Stimulated activated CD4-positive, alpha-beta T cell treated with anti-CD3 and anti-CD28 coated beads, Interleukin-12 subunit alpha, Interleukin-12 subunit beta, amount 100 ng/mL, for 4 hours (primary cell): ENCODE measurements at places on chromosomes 16 and 17.

GRCh38 chr17:30332057-30332542 is 1.8 kb downstream of the TMIGD1 start:
- DNase-seq: peak; percentile 44

- DNase-seq: no peak
Measured at GRCh38 chr16:25093208-25094061, 18.1 kb upstream of the LCMT1 start.

DNA sequence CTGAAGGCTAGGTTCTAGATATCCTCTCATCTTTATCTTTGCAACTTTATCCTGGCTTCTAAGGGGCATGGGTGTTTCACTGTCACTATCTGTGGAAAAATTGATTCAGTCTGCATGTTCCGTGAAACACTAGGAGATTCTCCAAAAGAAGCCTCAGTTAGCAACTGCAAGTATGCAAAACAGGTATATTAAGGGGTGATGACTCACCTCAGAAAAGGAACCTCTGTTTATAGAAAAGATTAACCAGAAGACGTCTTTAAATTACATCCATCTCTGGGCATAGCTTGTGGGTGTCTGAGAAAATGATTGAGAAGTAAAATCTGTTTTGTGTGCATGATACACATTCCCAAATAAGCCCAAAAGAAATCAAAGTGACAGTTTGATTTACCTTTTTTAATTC is 353.8 kb upstream of the HSBP1 start:
- no peak for DNase-seq

DNA sequence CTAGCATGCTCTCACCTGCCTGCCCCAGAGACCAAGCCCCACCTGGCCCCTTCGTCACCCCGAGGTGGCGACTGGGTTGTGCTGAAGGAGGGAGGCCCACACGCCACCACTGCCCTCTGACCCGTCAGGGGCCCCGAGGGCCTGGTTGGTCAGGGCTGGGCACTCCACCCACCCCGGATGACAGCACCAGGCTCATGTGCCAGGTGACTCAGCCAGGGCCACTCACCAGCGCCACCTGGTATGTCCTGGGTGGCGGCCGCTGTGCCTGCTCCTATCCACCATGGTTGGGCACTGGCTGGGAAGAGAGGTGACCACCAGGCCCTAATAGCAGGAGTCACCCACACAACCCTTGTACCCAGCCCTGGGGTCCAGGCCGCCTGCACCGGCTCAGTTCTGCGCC is 68.9 kb downstream of the JPH3 start:
- DNase-seq: no peak

GRCh38 chr16:21156767-21157467 is 1.6 kb upstream of the LDAF1 start:
- no peak for DNase-seq

DNA sequence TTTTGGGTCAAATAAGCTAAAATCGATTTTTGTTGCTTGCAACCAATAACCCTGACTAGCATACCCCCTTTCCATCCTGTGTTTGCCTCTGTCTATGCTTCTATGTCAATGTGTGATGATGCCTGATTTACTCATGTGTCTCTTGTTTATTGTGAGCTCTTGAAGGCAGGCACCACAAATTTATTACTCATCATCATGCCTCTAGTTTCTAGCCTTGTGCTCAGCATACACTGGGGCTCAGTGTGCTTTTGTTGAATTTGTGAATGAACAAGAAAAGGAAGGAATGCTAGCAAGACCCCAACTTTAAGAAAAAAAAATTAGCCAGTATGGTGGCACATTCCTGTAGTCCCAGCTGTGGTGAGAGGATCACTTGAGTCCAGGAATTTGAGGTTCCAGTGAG is 119.1 kb upstream of the GPR139 start:
- DNase-seq: no peak

- DNase-seq: no peak
Measured at GRCh38 chr16:57100445-57100844, 8.1 kb downstream of the CPNE2 start.

- no peak for DNase-seq
Measured at GRCh38 chr16:30139583-30140481, 16.8 kb upstream of the MAPK3 start.

GRCh38 chr16:68927018-68927417 is 83.7 kb downstream of the TANGO6 start:
- no peak for DNase-seq

DNA sequence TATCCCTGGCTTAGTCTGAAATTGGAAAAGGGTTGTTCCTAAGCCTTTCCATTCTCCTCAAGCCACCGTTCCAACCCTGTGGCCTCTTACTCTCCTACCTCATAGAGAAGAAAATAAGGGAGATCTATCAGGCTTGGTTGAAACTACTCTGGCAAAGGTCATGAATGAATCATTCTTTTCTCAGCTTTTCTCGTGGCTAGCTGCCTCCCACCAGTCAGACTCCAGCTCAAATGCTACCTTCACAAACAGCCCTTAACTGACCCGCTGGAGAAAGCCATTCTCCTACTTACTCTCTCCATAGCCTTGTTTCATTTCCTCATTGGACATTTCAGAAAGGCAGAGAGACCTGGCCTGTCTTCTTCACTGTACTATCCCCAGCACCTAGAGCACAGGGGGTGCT is 8.9 kb downstream of the MYH10 start:
- DNase-seq: no peak

GRCh38 chr17:67707442-67707841 is 10.3 kb upstream of the NOL11 start:
- no peak for DNase-seq

DNA sequence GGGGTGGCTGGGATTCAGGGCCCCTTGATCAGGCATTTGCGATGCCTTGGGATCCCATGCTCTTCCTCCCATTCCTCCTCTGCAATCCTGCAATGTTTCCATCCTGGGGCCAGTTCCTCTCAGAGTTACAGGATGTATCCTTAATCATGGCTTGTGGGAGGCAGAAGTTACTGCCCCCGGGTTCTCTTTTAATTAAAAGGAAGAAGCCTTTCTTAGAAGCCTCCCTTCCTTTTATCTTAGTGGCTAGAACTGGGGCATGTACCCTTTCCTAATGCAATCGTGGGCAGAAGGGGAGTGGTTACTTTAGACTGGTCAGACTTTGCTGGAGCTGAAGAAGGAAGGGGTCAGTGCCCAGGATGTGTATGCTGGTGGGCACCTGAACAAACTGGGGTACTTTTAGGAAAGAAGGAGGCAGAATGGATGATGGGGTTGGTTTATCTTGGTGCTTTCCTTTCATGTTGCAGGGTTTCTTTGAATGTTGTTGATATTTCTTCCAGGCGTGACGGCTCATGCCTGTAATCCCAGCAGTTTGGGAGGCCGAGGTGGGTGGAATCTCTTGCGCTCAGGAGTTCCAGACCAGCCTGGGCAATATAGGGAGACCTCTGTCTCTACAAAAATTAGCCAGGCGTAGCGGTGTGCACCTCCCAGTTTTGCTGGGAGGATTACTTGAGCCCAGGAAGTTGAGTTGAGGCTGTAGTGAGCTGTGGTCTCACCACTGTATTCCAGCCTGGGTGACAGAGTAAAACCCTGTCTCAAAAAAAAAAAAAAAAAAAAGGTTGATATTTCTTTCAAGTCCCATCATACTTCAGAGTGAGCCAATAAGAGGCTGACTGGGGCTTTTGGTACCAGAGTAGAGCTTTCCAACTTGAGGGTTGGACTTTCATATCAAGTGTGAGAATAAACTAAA is 13.2 kb upstream of the SPN start:
- no peak for DNase-seq

DNA sequence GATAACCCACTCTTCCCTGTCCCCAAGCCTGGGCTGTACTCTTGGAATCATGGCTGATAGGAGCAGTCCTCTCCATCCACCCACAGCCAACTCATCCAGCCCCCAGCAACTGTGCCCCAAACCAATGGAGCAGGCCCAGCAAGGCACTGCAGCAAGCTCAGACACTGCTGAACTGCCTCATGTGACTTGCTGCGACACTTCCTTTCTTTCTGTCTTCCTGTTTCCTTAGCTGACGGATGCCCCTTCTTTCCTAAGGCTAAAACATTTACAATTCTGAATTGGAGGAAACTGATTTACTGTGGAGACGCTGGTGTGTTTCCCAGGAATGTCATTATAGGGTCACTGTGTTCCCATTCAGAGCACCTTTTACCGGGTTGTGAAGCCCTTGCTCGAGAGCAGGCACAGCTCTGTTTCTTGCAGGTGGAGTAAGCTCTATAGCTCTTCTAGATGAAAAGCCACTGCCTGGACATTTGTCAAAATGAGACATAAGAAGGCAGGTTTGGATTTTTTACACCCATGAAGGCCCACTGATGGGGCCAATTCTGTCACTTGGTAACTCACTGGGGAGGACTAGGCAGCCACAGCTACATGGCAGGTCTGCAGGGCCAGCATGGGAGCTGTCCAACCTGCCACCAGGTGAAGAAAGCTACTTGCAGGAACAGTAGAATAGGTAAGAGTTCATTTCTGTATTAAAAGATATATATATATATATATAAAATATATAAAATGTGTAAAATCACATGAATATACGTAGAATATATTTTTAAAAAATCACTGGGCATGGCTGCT is 27.4 kb downstream of the TMEM11 start:
- no peak for DNase-seq

DNA sequence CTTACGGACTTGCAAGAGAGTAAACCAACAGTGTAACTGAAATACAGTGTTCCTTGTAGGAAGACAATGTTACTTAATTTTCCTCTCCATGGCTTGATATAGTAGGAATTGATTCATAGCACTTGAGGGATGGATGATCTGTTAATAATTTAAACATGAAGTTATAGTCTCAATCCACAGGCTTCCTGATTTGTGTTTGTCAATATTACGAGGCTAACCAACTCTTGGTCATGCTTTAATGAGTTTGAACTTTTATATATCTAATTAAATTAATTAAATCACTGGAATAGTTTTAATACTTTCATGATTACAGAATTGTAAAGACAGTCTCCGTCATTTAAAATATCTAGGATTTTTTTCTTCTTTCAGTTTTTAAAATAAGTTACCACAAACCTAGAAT is 112.0 kb upstream of the HAS3 start:
- DNase-seq: no peak

DNA sequence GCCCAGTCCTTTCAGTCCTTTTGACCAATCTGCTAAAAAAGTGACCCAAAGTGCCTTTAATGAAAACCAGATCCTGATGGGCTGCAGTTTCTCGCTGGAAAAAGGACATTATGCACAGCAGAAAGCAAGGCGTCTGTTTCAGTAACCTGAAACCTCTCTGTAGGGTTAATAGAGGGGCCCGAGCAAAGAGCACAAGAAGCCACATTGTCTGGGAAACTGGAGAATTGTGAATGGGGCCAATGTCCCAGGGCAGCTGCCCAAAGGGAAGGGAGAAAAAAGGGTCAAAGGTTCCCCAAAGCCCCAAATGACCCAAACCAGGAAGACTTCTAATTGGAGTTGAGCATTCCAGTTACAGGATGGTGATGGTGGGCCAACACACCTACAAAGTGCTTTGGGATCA is 3.0 kb downstream of the OTOA start:
- no peak for DNase-seq

DNA sequence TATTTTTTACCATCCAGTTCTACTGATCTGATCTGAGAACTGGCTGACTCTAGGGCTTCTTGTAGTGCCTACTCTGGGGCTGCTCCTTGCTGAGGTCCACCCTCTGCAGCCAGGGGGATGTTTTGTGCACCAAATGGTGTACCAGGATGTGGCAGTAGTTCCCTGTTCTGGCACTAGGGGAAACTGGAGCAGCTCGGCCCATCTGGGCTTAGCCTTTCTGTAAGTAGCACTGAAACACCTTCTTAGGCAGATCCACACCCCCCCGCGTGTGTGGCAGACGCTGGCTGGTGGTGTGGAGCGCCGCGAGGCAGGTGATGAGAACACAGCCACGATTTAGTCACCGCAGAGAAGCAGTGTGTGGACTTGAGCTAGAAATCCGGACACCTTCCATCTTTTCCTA is 17.0 kb downstream of the DUSP14 start:
- DNase-seq: no peak

DNA sequence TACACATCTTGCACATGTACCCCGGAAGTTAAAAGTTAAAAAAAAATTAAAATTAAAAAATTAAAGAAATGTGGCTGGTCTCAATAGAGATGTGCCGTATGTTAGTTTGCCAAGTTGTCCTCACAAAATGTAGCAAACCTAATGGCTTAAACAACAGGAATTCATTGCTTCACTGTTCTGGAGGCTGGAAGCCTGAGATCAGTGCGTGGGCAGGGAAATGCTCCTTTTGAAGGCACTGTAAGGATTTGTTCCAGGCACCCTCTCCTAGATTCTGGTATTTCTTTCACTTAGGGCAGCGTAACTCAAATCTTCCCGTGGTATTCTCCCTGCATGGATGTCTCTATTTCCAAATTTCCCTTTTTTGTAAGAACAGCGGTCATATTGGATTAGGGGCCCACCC is 32.7 kb upstream of the MON1B start:
- no peak for DNase-seq

DNA sequence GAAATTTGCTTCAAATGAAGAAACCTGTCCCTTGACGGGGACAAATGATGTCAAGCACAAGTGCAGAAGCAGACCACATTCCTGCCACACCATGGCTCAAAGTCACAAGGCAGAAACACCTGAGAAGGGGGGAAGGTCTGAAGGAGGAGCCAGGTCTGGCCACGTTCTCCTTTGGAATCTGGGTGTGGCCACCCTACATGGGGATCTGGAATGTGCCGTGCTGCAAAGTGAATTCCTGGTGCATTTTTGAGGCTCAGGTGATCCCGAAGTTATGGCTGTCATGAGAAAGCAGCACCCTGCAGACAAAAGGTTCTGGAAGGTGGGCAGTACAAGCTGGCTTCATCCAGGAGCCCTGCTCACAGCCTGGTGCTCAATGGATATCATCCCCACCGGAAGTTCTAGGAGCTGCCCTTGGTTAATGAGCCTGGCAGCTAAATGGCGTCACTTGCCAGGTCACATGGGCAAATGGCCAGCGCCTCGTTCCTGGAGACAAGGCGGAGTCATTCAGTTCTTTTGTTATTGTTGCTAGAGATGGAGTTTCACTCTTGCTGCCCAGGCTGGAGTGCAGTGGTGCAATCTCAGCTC is 20.1 kb upstream of the ADCY9 start:
- DNase-seq: no peak

DNA sequence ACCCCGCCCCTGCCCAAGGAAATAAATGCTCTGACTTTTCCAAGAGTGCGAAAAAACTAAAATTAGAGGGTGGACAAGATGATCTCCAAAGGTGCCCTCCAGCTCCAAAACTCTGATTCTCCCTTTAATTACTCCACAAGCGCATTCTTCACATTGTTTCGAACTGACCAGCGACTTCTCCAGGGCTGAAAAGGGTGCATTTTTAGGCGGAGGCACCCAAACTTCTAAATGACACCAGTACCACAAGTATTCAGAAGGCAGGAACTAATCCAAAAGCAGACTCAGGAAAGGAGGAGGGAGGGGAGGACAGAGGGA is 750 bp downstream of the ZFHX3 start:
- DNase-seq: no peak

DNA sequence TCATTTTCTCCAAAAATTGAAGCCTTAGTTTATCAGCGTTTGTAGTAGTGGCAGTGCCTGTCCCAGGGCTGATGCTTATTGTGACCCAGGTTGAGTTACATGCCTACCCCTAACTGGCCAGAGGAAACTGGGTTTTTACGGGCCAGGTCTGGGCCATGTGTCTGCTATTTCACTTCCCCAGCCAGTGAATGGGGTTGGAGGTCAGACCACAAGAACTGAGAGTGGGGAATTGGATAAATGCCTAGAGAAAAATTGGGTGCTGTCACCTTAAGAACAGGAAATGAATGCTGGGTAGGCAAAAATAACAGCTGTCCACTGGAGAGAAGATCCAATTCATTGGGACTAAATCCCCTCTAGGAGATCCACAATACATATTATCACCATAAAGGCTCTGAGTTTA is 5.2 kb downstream of the ADPRM start:
- DNase-seq: no peak
